Stimulated activated CD4-positive, alpha-beta T cell treated with anti-CD3 and anti-CD28 coated beads, Interleukin-15, amount 100 ng/mL, for 1 hour (primary cell): ENCODE measurements at places on chromosomes 1 and 21.

GRCh38 chr21:28636752-28637691 lies 355.7 kb downstream of the LTN1 start:
- DNase-seq: no peak

DNA sequence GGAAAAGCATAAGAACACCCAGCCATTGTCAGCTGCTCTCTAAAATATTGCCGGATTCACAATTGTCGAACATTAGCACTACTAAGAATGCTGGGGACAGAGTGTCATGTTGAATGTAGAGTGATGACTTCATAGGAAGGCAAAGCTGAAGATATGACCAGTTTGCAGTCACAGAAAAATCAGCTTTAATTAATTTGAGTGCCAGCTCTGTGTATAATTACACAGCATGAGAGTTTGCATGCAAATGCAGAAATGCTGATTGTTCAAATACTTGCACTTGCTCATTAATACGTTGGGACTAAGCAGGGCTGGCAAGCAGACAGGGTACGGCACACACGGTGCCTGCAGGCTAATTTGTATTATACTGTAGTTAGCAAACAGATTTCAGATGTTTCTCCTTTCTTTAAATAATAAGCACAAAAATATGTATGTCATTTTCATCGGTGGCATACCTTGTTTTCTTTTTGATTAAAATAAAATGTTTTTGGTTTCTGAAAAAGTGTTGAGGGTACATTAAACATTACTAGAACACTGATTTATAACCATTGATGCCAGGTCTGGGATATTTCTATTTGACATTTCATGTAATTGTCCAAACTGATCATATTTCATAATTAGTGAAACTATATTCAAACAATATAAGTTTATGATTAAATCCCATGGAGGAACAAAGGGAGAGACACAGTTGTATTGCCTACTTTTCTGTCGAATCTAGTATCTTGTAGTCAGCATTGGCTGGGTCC lies 99.8 kb upstream of the ADGRL2 start:
- no peak for DNase-seq

GRCh38 chr1:185674201-185674600 lies 60.0 kb upstream of the HMCN1 start:
- no peak for DNase-seq

- DNase-seq: no peak
These were observed 31.6 kb upstream of the CACNA1E start for GRCh38 chr1:181451661-181452230.

DNA sequence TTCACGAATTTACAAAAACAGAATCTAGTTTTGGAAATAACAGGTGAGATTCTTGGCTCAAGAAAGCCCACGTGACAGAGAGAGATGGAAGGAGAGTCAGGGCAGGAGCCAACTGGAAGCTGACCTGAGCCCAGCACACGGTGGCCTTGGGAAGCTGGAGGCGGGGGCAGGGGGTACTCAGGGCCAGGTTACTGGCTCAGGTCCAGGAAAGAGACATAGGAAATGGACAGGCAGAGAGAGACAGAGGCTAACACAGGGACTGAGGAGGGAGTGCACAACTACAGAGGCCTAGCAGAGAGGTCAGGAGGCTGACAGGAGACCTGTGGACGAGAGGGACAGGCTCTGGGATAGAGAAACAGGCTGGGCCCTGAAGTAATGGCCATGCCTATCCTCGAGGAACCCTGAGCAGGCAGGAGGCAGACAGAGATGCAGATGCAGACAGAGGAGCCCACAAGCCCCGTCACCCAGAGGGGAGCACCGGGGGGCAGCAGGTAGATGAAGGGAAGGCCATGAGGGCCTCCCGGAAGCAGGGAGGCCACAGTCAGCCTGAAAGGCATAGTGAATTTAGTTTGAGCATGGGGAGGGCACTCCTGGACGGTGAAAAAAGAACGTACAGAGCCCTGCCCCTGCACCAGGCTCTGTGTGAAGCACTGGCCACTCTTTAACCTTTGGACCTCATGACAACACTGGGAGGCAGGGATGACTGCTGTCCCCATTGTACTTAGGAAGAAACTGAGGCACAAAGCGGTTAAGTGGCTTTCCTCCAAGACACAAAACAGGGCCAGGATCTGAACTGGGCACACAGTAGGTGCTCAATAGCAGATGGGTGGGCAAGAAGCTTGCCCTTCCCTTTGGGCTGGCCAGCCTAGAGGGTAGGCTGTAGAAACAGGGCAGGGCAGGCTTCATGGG lies 230.1 kb downstream of the TRABD2B start:
- DNase-seq: no peak

GRCh38 chr1:200082329-200082728 lies 54.8 kb downstream of the NR5A2 start:
- DNase-seq: no peak

- no peak for DNase-seq
These were observed 16.4 kb downstream of the HEYL start for GRCh38 chr1:39623053-39623452.

GRCh38 chr1:9080705-9081291 lies 11.4 kb upstream of the SLC2A5 start:
- no peak for DNase-seq

DNA sequence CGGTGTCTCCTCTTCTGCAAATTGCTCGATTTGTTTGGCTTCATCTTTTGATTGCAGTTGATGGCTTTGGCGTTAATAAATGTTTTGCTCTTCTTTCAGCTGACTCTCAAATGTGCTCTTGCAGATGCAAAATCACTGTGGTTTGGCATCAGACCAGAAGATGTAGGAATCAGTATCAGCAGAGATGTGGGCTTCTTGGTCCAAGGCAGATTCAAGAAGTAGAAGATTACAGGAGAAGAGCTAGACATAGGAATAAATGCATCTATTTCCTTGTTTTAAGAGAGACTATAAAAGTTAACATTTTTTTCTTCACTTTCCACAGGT lies 59.8 kb upstream of the BACH1 start:
- no peak for DNase-seq

GRCh38 chr1:73722055-73722454 lies 475.9 kb downstream of the LRRIQ3 start:
- no peak for DNase-seq

DNA sequence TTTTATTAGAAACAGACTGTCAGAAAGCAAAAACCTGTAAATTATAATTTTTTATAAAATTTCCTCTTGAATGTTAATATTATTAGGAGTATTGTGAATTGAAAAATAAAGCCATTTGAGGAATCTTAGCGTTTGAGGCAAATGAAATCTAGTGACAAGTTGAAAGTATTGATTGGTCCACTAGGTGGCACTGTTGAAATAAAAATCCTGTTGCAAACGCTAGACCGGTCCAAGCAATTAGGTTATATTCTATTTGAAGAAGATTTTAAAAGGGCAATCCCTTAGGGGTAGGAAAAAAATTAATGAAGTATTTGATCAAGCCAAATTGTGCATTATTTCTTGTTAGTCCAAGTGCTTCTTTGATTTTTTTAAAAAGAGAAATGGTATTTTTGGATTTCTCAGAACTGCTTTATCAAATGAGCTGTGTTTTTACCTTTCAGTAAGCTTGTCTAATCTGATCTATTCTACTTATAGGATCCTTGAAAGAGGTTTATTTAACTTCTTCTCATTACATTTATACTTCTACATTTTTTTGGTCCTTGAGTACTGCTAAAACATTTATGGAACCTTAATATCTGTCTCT lies 57.7 kb downstream of the ATG4C start:
- no peak for DNase-seq

GRCh38 chr1:46027788-46028573 lies 104.4 kb downstream of the PIK3R3 start:
- DNase-seq: no peak

GRCh38 chr1:11526071-11526895 lies 47.3 kb downstream of the DISP3 start:
- no peak for DNase-seq

- DNase-seq: no peak
These were observed 24.4 kb upstream of the NDC1 start for GRCh38 chr1:53862507-53862906.

GRCh38 chr21:40080385-40080784 lies 213.1 kb downstream of the PCP4 start:
- no peak for DNase-seq

GRCh38 chr1:219904934-219905333 lies 23.4 kb downstream of the SLC30A10 start:
- DNase-seq: no peak

GRCh38 chr1:119531606-119532323 lies 24.8 kb downstream of the HSD3B1 start:
- DNase-seq: no peak

DNA sequence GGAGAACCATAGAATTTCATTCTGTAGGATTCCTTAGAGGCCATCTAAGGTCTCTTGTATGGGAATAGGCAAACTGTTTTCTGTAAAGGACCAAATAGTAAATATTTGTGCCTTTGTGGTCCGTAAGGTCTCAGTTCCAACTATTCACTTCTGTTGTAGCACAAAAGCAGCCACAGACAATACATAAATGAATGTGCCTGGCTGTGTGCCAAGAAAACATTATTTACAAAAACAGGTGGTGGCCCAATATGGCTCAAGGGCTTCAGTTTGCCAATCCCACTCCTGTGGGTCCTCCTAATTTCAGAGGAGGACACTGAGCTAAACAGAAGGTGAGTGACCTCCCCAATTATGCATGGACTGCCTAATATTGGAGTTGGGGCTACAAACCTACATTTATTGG lies 67.6 kb upstream of the EDEM3 start:
- DNase-seq: no peak

DNA sequence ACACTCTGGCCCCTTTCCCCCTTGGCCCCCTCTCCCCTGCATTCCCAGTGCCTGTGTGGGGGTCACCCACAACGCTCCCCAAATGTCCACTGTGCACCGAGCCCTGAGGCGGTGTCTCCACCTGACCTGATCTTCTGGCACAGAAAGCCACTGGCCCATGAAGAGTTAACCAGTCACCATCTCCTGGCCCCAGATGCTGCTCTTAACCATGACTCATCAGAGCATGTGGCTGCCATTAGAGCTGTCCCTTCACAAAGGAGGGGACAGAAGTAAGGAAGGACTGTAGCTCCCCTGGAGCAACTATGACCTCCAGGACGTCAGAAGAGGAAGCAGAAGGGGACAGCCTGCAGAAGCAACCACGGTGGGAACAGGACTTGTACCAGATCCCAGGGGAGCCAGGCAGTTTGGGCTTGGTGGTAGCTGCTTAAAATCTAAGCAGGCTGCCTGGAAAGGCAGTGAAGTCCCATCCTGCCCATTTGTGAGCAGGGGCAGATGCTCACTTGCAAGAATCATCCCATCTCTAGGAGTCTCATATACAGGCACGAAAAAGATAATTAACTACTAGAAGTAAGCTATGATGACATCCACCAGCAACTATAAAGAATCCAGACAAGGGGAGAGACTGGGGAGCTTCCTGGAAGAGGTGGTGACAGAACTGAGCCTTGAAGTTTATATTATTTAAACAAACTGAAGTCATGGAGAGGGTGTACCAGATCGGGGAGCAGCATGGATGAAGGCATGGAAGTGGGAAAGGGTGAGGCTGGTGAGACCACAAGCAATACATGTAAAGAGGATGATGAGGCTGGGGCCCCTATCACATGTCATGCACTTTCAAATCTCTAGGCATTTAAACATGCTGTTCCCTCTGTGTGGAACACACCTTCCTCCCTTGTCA lies 1.1 kb upstream of the TTC39A start:
- no peak for DNase-seq
